ENCODE measurements at places on chromosomes 13 and 19. TPM values are rescaled to one million over a fixed set of nuclear protein-coding genes. Genes with fewer than 3 reads are reported as not detected.

TNFSF13B gene
- total RNA-seq = 0.88 TPM

GATAD2A gene
- total RNA-seq = 83.0 TPM

RXFP2 gene
- not detected for total RNA-seq

DCT gene
- total RNA-seq = 0.37 TPM

INAFM1 gene
- 17.0 TPM for total RNA-seq

LENG9 gene
- 8.0 TPM for total RNA-seq

FCGBP gene
- total RNA-seq = 43.6 TPM

UHRF1 gene
- total RNA-seq = 0.24 TPM

CACTIN gene
- 34.3 TPM for total RNA-seq

LILRA2 gene
- total RNA-seq = 0.66 TPM

GRCh38 chr13:105598529-105598928 lies 936.9 kb downstream of the EFNB2 start:
- DNase-seq = no peak
- no peaks in the 10 kb centered on the region for H3K36me3 ChIP-seq
- H3K4me3 ChIP-seq = no peak overlapping the region
- H3K27me3 ChIP-seq = no peaks in the 10 kb centered on the region
- no peak overlapping the region for H3K27ac ChIP-seq

- peak overlapping the region; percentile 54 for H3K27ac ChIP-seq
- peak; percentile 80 for DNase-seq
- H3K27me3 ChIP-seq = no peaks in the 10 kb centered on the region
- H3K36me3 ChIP-seq = no peaks in the 10 kb centered on the region
- H3K4me1 ChIP-seq = peaks cover 21% of the 10 kb centered on the region
Measured at GRCh38 chr19:18425515-18426415, 6.6 kb downstream of the SSBP4 start.

DNA sequence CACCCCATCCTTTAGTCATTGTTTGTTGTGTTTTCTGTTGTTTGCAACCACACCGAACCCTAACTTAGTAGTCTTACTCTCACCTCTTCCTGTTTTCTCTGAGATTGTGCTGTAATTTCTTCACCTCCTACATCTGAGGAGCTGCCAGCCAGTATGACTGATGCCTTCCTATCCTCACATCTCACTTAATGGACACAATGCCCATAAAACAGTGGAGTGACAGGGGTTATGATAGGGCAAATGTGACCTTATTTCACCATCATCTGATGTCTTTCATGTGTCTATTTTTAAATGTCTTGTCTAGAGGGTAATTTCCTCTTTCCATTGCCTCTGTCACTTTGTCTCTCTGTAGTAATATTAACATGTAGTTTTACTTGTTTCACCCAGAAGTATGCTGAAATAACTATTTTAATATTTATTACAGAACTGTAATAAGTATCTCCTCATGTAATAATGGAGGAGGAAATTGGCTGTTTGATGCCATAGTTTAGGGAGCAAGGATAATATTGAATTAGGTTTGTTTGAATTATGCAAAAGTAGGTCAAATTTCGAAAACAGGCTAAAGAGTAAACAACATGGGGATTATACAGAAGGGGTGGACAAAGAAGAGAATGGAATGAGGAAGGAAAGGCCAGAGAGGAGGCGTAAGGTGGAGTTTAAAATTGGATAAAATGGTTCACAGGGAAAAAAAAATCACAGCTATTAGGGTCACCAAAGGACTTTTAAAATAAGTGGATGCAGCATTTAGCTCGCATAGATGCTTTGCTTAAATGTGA lies 103.5 kb upstream of the SPRY2 start:
- H3K4me1 ChIP-seq = no peaks in the 10 kb centered on the region
- no peak overlapping the region for H3K4me3 ChIP-seq
- H3K27me3 ChIP-seq = no peaks in the 10 kb centered on the region
- H3K27ac ChIP-seq = no peak overlapping the region
- DNase-seq = no peak

DNA sequence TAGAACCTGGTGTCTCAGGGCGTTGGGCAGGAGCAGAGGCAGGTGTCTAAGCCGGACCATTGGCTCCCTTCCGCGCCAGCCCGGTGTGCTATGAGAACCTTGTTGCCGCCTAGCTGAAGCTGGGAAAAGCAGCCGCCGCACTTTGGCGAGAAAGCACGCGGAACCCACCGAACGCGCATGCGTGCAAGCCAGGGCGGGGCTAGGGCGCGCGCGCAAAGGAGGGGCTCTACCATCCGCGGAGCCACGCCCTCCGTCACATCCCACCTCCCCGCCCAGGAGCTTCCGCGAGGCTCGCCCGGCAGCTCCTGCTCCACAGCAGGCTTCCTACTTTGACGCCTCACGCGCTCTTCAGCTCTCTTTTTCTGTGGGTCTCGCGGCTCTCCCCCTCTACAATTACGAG lies 51.3 kb downstream of the WDR87 start:
- H3K27ac ChIP-seq = no peak overlapping the region
- no peaks in the 10 kb centered on the region for H3K4me1 ChIP-seq
- no peaks in the 10 kb centered on the region for H3K27me3 ChIP-seq
- no peaks in the 10 kb centered on the region for H3K36me3 ChIP-seq

DNA sequence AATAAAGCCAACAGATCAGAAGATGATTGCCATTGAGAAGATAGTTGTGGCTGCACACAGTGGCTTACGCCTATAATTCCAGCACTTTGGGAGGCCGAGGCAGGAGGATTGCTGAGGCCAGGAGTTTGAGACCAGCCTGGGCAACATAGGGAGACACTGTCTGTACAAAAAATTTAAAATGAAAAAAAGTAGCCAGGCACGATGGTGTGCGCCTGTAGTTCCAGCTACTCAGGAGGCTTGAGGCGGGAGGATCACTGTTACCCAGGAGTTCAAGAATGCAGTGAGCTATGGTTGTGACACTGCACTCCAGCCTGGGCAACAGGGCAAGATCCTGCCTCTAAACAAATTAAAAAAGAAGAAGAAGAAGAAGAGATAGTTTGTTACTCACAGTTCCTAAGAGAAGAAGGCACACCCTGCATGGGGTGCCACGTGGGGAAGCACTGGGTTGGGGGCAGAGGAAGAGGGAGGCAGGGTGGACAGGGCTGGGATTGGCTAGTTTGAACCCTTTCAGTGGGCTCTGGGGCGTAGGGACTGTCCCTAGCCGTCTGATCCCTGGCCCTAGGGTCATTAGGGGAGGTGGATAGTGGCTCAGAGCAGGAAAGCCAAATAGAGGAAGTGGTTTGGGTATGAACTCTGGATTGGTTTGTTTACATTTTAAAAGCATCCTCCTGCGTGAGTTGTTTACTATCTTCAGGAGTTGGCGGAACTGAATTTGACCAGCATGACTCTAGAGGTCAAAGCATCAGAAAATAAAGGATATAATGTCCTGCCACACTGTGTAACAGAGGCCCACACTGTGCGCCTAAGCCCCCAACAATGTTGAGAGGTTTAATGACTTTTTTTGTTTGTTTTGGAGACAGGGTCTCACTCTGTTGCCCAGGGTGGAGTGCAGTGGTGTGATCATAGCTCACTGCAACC lies 60.5 kb upstream of the MEDAG start:
- no peak for DNase-seq
- no peaks in the 10 kb centered on the region for H3K27me3 ChIP-seq
- H3K4me3 ChIP-seq = no peak overlapping the region
- no peaks in the 10 kb centered on the region for H3K36me3 ChIP-seq

DNA sequence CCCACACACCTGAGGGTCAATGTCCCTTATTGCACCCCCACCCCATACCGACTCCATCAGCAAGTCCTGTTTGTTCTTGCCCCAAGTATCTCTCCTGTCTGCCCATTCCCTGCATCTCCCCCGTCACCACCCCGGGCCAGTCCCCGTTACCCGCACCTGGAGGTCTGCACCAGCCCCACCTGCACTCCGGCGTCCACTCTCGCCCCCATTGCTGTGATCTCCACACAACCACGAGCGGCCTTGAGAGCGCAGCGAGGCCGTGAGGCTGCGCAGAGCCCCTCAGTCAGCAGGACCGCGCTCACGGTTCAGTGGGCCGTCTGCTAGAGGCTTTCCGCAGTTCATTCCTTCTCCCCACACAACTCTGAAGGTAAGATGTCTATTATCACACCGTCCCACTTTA lies 152.8 kb downstream of the KATNAL1 start:
- H3K27me3 ChIP-seq = no peaks in the 10 kb centered on the region
- H3K27ac ChIP-seq = no peak overlapping the region
- H3K4me3 ChIP-seq = no peak overlapping the region
- H3K36me3 ChIP-seq = no peaks in the 10 kb centered on the region
- H3K4me1 ChIP-seq = no peaks in the 10 kb centered on the region

DNA sequence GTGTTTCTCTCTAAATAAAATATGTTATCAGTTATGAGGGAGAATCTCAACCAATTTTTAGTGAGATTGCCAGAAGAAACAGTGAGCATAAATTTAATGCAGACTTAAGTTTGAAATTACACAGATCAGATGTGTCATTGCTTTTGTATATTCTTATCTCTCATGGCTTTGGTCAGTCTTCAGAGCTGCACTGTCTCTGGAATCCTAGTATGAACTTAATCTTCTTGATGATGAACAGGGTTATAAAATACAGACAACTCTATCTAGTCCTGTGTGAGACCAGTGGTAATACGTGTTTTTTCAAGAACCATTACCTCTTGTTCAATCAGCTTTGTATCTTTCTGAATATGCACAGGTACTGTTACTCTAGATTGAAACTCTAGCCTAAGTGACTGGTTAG lies 528.0 kb downstream of the DACH1 start:
- H3K27ac ChIP-seq = no peak overlapping the region
- H3K36me3 ChIP-seq = no peaks in the 10 kb centered on the region
- no peak overlapping the region for H3K4me3 ChIP-seq
- no peaks in the 10 kb centered on the region for H3K27me3 ChIP-seq
- no peak for DNase-seq

DNA sequence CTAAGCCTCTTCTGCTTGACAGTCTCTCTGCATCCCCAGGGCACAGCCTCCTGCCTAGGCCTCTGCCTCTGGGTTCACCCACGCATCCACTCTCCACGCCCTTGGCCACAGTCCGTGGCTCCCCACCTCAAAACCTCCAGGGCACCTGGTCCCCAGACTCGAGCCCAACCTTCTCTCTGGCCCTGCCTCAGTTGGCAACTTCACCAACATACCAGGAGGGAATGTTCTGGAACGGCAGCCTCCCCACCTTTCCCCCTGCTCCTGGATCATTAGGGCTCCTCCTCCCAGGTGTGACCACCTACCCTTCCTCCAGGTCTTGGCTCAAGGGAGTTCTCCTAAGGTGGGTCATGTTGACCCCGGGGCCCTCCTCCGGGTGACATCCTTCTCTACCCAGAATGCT lies 69.1 kb downstream of the SOX1 start:
- H3K4me3 ChIP-seq = no peak overlapping the region
- H3K27ac ChIP-seq = no peak overlapping the region
- H3K4me1 ChIP-seq = no peaks in the 10 kb centered on the region
- no peaks in the 10 kb centered on the region for H3K36me3 ChIP-seq
- no peaks in the 10 kb centered on the region for H3K27me3 ChIP-seq

DNA sequence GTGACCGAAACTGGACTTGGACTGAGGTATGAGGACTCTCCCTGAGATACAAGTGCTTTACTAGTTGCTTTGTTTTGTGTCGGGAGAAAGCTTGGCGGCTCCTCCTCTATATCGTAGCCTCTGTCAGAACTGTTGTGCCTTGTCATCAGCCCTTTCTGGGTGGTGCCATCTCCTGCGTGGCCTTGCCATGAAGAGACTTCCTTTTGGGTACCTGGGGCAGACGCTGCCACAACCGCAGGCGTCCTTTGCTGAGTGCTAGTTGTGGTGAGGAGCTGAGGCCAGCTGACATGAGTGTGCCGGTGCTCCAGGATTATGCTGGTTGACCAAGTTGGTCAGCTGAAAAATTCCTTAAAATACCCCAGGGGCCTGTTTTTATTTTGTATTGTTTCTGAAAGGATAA lies 124.5 kb downstream of the AKAP11 start:
- H3K27ac ChIP-seq = no peak overlapping the region
- H3K4me1 ChIP-seq = no peaks in the 10 kb centered on the region
- H3K27me3 ChIP-seq = no peaks in the 10 kb centered on the region
- H3K4me3 ChIP-seq = no peak overlapping the region

DNA sequence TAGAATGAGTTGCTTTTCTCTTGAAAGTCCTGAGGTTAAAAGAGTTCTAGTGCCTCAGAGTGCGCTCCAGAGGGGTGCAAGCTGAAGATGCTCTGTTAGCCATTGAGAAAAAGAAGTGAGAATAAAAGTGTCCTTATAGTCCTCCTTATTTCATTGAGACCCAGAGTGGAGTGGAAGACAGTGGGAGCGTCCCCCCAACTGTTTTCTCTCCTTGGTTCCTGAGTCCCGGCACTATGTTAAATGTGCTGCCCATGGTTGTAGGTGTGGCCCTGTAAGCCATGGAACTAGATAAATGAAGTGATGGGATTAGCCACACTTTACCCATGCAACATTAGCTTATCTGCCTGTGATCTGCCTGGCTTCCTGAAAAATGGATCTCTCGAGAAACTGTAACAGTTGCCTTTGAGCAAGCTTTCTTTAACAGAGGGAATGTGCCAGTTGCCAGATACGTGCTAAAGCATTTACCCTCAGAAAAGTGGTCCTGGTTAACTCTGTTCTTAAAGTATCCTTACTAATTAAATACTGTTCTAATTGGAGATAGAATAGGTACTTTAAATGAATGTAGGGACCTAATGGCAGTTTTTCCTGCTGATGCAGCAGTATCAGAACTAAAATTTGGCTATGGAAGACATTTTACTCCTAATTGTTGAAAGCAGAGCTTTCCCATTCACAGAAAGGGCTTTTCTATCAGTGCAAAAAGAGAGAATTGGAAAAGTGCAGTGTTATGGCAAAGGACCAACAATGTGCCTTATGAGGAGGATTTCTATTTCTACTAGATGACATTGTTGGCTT lies 21.4 kb upstream of the PSG9 start:
- H3K4me1 ChIP-seq = no peaks in the 10 kb centered on the region
- no peak overlapping the region for H3K4me3 ChIP-seq
- H3K27ac ChIP-seq = no peak overlapping the region
- DNase-seq = no peak
- no peaks in the 10 kb centered on the region for H3K27me3 ChIP-seq

GRCh38 chr19:19071897-19072296 lies 8.1 kb downstream of the SLC25A42 start:
- H3K4me1 ChIP-seq = no peaks in the 10 kb centered on the region
- no peak overlapping the region for H3K27ac ChIP-seq
- H3K36me3 ChIP-seq = no peaks in the 10 kb centered on the region

GRCh38 chr13:105871768-105872167 lies 663.7 kb downstream of the EFNB2 start:
- H3K36me3 ChIP-seq = no peaks in the 10 kb centered on the region
- no peaks in the 10 kb centered on the region for H3K4me1 ChIP-seq
- no peak for DNase-seq

DNA sequence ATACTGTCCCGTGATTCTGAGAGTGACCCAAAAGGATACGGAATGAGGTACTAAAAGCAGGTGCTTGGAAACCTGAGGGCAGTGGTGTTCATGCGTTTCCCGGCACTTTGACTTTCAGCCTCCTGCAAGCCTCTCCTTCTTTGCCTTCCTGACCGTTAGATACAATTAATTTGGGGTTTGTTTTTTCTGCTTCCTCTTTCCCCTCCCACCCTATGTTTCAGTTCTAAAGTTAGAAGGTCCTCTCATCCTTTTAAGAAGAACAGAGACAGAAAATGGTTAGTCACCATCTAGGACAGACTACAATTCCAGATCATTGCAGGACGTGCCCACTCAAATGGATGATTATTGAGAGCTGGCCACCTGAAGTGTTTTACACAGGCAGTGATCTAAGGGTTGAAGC lies 1.8 kb upstream of the LILRB4 start:
- H3K27me3 ChIP-seq = no peaks in the 10 kb centered on the region
- DNase-seq = no peak
- H3K4me1 ChIP-seq = no peaks in the 10 kb centered on the region
- no peak overlapping the region for H3K27ac ChIP-seq
- no peak overlapping the region for H3K4me3 ChIP-seq

- no peaks in the 10 kb centered on the region for H3K36me3 ChIP-seq
- H3K4me3 ChIP-seq = peak within 1 kb of the TSS; percentile 57
- peak within 1 kb of the TSS; percentile 87 for H3K27ac ChIP-seq
- peak; percentile 86 for DNase-seq
- H3K27me3 ChIP-seq = no peaks in the 10 kb centered on the region
Measured at GRCh38 chr19:17405250-17406045, at the start of gene BST2. Gene BST2, minus strand, starts transcription at chr19:17405630. Its CDS starts 55 bp downstream, at chr19:17405575.
